ENCODE measurements at places on chromosomes 1 and 21.

DNA sequence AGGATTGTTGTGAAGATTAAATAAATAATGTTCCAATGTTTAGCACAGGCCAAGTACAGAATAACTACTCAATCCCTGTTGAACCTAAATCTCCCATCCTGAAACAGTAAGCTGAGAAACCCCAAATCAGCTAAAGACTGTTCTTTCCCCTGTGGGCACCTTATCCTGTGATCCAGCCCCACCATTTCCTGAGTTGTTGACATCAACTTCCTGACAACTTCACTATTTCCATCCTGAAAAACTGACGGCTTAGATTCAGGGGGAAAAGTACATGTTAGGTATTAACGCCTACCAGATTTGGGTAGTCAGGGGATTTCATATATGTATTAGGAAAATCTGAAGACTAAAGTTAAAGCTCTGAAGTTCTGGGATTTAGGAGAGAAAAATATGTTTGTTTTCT is 51.7 kb upstream of the PALMD start:
- DNase-seq, result no peak

DNA sequence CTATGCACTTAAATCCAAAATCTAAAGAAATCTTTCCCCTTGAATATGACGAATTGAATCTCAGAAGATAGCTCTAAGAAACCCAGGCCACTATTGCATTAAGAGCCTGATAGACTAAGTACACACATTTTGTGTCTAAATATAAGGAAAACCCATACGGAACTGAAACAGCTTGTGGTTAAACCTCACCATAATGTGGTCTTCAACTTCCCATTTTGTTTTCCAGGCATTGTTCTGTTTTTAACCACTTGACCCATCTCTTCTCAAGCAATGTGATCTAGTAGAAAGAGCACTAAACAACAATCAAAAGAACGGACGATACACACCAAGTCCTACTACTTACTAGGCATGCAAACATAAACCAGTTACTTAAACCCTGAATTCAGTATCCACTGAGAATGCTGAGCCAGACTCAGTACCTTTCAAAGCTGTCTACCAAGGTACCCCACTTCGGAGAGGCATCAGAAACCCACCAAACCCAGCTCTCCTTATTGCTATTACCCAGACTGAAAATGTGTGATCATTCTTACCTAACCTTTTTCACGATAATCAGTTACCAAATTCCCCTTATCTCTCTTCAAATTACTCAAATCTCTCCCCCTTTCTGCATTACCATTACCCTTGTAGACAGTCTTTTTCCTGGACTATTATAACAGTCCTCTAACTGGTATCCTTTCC is 12.8 kb downstream of the OTUD7B start:
- DNase-seq, result no peak

- peak; percentile 41 for DNase-seq
Observed at GRCh38 chr1:160291248-160292220, 6.6 kb upstream of the PEX19 start.

GRCh38 chr21:38170283-38170682 is 86.5 kb upstream of the KCNJ15 start:
- DNase-seq, result no peak

DNA sequence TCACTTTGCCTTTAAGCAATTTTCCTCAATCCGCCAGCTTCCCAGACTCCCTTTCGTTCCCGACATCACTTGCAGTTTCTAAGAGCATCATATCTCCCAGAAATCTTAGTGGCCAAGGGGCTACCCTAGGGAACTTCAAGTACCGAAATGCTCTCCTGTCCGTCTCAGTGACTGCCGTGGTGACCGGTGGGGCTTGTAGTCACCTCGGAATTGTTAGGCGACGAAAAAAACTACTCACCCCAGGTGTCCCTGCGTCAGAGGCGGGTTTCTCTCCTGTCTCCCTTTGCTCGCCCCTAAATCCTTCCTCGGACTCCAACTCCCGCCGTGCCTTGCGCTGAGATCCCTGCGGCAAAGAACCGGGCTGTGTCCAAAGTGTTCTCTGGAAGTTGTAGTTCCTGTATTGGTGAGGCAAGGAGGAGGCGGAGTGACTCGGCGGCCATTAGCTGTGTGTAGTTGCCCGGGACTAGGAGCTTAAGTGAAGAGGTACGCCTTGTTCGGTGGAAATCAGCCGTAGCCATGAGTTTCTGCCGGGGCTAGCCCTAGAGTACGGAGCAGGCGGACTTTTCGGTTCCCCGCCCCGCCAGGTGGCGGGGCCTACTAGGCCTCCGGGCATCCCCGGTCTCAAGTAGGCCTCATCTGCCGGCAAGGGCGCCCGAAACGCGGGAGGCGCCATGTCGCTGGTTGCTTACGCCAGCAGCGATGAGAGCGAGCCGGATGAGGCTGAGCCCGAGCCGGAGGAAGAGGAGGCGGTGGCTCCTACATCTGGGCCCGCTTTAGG is at the start of gene PRCC:
PRCC (plus strand) TSS at position 435 of the 778 bp plus-strand sequence; CDS start at position 672, 237 bp downstream.
- DNase-seq, result peak; percentile 97
